ENCODE measurements at places on chromosomes 5 and 9. TPM values are rescaled to one million over a fixed set of nuclear protein-coding genes. Genes with fewer than 3 reads are reported as not detected.
A peak's percentile ranks its signal among the peaks of the same experiment; 100 is the strongest.

Gene TXNDC8
- not detected for polyA plus RNA-seq

Gene OR1J2
- not detected for polyA plus RNA-seq

Gene BSPRY
- polyA plus RNA-seq: 18.0 TPM

Gene SLC12A2
- 3.8 TPM for polyA plus RNA-seq

Gene FBXL7
- 3.9 TPM for polyA plus RNA-seq

Gene PPP1R26
- 10.2 TPM for polyA plus RNA-seq

Gene STPG3
- not detected for polyA plus RNA-seq

Gene CDX1
- polyA plus RNA-seq: 0.39 TPM

Gene ISCA1
- 67.1 TPM for polyA plus RNA-seq

Gene SPDL1
- 3.2 TPM for polyA plus RNA-seq

Gene BARHL1
- not detected for polyA plus RNA-seq

Gene HTR4
- not detected for polyA plus RNA-seq

GRCh38 chr9:74861773-74862474 lies 25.8 kb downstream of the TRPM6 start:
- no peak for DNase-seq

DNA sequence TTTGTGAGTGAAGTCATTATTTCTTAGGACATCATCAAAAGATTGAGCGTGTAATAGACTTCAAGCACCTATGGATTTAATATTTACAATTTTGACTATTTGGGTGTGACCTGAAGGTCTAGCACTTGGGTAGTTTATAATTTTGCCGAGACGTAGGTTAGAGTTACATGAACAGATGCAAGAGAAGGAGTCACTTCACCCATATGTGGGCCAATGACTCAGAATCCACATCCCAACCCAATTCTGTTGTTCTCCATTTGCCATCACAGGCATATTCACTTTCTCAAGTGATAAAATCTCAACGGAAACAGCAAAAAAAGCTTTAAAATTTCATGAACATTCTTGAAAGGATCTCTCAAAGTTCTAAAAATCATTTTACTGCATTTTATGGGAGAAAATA lies 12.1 kb upstream of the ERAP1 start:
- DNase-seq: no peak

DNA sequence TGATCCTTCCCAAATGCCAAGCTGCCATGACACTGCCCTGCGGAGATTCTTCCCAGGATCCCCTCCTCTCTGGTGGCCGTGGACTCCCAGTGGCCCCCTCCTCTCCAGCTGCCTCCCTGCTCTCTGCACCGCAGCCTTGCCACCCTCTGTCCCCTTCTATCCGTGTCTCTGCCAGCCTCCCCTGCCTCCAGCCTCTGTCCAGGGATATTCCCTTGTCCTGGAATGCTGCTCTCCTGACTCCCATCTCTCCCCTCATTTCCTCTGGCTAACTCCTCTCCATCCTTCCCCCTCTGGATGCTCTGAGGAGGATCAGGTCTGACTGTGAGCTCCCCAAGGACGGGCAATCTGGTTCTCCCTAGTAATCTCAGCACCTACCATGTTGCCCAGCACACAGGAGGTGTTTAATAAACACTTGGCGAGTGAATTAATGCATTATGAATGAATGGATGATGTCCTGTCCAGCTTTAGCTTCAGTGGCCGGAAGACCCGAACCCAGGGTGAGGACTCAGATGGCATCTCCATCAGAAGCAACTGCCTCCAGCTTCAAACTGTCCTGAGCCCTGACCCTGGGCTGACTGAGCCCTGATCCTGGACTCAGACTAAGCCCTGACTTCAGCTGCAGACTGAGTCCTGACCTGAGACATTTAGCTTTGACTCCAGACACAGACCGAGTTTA lies 7.5 kb upstream of the CRB2 start:
- DNase-seq: no peak

- no peak for DNase-seq
Observed at GRCh38 chr5:126732716-126733115, 44.2 kb upstream of the LMNB1 start.

- no peak for DNase-seq
Observed at GRCh38 chr5:15137414-15137813, 265.8 kb upstream of the ANKH start.

GRCh38 chr5:88815050-88815789 lies 67.8 kb downstream of the MEF2C start:
- no peak for DNase-seq

- no peak for DNase-seq
Observed at GRCh38 chr5:127830157-127830556, 127.0 kb downstream of the CCDC192 start.

DNA sequence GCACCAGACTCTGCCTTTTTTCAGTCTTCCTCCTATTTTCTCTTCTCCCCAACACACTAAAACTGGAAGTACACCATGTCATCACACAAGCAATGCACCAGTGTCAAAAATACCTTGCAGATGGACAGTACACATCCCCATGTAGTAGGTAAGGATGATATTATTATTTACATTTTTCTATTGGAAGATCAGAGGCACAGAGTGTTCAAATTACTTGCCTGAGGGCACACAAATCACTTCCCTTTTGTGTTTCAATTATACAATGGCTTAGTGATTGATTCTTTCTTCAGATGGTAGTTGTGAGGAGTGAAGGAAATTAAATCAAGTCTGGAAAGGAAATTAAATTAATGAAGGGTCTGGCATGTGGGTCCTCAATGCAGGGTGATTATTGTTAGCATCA lies 39.6 kb downstream of the CTSL start:
- DNase-seq: no peak

GRCh38 chr5:151459680-151460324 lies 12.4 kb downstream of the SLC36A1 start:
- DNase-seq: no peak

GRCh38 chr9:37784291-37784615 lies 611 bp downstream of the EXOSC3 start:
- no peak for DNase-seq

DNA sequence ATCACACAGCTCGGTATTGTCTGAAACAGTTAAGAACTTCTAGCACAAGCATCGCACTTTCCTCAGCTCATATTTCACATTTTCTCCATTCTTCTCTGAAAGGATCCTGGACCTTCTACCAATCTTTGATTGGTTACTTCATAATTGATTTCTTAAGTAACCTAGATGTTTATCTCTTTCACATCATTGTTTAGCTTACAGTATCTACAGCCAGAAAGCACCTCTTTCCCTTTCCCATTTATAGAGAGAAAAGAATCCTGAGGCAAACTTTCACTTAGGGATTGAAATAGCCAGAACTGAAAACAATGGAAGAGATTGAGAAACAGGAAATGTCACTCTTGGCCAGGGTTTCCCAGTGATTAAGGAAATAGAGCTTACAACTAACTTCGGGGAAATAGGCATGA lies 2.5 kb downstream of the IL33 start:
- no peak for DNase-seq

GRCh38 chr9:102225841-102226441 lies 487.5 kb upstream of the GRIN3A start:
- no peak for DNase-seq

DNA sequence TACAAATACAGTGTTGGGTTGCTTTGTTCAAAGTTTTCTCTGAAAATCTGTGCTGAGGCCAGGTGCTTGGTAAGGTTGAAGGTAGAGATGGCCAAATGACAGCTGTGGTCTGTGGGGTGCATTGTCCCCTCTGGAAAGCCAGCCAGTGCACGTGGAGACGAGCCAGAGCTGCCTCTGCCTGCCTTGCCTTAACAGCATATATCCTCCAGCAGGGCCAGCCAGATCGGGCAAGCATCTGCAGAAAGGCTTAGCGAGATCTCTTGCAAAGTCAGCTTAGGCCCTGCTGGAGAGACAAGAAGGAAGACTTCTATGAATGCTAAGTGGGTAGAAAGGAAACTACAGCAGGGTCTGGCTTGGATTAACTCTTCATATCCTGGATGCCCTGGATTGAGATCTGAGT lies 49.5 kb downstream of the GRIA1 start:
- no peak for DNase-seq

DNA sequence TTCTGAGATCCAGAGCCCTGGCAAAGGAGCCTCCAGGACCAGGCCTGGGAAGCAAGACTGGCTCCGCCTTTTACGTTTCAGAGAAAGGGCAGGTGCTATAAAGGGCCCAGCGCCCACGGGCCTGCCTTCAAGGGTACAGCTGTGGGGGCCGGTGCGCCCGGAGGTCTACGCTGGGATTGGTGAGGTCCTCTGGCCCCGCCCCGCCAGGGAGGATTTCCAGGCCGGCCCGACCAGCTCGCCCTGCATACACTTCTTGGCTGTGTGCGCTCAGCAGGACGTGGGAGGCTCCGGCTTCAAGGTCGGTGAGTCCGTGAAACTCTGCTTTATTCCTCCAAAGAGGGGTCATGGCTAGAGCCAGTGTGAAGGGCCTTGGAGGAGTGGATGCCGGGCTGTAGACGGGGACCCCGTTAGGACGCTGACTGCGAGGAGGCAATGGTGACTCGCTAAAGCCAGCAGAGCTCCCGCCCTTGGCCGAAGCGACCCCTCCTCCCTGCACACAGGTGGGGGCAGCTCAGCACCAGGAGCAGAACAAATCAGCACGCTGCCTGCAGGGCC lies at the start of gene CKMT2:
CKMT2 (plus strand) TSS at position 243 of the 555 bp plus-strand sequence. CDS start 17,811 bp downstream, outside the sequence.
- peak; percentile 81 for DNase-seq

GRCh38 chr9:6029604-6030274 lies 14.3 kb upstream of the RANBP6 start:
- DNase-seq: no peak

DNA sequence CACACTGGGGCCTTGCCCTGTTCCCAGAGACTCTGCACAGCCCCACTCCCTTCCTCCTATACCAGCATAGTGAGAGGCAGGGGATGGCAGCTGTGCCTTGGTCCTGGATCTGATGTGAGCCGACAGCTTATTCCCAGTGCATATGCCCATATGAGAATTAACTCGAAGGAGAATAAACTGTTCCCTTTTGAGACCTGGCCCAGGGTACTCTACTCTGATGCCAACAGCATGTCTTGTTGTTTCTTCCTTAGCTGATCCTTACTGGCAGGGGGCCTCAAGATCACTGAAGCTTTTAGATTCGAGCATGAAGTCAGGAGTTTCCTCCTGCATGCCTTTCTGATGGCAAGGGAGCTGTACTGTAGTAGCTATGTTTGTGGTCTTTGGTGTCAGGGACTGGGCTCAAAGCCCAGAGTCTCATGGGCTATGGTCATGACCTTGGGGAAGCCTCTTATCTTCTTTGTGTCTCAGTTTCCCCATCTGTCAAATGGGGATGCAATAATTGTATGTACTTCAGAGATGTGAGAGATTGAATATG lies 57.1 kb downstream of the DOCK2 start:
- no peak for DNase-seq

DNA sequence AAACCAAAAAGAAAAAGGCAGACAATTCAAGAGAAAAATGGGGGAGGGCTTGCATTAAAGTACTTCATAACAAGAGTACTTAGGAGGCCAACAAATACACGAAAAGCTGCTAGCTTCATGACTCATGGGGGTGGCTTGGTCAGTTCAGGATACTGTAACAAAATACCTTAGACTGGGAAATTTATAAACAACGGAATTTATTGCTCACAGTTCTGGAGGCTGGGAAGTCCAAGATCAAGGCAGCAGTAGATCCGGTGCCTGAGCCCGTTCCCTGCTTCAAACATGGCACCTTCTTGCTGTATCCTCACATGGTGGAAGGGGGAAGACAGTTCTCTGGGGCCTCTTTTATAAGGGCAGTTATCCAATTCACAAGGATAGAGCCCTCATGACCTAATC lies 111.4 kb downstream of the C9orf50 start:
- DNase-seq: no peak

- no peak for DNase-seq
Observed at GRCh38 chr9:127634698-127635097, 22.6 kb downstream of the STXBP1 start.

GRCh38 chr5:129245489-129245888 lies 150.9 kb downstream of the ISOC1 start:
- DNase-seq: no peak

- no peak for DNase-seq
Observed at GRCh38 chr5:16412556-16412955, 53.0 kb downstream of the ZNF622 start.

- peak; percentile 79 for DNase-seq
Observed at GRCh38 chr9:33852216-33852826, 35.4 kb downstream of the UBE2R2 start.

GRCh38 chr9:104860263-104860662 lies 67.7 kb downstream of the ABCA1 start:
- DNase-seq: no peak

- DNase-seq: no peak
Observed at GRCh38 chr9:116558035-116558434, 129.1 kb upstream of the TRIM32 start.

GRCh38 chr9:83649515-83649914 lies 26.6 kb downstream of the IDNK start:
- no peak for DNase-seq

DNA sequence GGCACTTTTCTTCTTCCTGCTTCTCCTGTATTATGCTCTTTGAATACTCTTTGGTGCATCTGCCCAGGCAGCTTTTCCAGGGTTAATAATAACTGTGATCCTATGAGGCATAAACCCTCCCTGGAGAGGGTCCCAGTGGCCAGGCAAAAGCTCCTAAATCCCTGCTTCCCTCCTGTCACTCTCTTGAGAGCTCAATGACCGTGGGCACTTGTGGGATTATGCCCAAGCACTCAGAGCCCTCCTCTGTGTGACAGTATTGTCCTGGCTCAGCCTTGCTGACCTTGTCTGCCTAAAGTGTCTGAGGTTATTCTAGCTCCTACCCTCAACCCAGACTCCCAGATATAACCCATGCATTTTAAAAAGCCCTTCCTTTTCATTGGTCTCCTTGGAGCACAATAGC lies 51.9 kb downstream of the GALNT10 start:
- DNase-seq: no peak

DNA sequence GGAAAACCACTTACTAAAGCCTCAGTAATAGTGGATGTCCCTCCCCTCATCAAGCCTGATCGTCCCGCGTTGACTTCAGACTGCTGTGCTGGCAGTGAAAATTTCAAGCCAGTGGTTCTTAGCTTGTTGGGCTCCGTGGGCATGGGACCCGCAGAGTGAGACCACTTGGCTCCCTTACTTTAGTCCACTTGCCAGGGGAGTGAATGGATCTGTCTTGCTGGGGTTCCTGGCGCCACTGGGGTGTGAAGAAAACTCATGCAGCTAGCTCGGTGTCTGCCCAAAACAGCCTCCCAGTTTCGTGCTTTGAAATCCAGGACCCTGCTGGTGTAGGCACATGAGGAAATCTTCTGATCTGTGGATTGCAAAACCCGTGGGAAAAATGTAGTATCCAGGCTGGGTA lies 480.0 kb upstream of the IZUMO3 start:
- no peak for DNase-seq

DNA sequence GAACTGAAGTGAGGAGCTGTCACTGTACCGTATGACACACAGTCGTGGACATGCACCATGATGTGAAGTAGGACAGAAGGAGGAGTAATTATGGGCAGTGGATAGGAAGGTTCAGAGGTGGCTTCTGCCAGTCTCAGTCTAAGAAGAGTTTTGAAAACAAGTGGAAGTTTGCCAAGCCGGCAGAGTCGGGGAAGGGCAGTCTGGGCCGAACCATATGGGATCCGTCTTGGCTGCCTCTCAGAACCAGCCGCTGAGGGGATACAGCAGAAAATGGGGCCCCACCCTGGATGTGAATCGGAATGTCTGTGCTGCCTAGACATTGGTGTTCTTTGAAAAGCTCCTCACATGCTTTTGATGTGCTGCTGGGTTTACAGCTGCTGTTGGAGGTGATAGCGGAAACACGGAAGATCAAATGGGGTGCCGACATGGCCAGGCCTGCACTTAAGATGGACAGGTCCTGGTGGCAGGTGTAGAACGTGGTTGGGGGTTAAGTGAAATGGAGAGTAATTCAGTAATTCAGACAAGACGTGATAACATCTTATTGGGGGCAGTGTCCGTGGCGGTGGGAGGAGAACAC lies 11.2 kb downstream of the SNX18 start:
- DNase-seq: no peak

GRCh38 chr5:31781772-31782171 lies 142.8 kb downstream of the PDZD2 start:
- no peak for DNase-seq

GRCh38 chr9:135851748-135852147 lies 55.6 kb downstream of the CAMSAP1 start:
- DNase-seq: no peak
